ENCODE measurements at places on chromosomes 13 and 19.

DNA sequence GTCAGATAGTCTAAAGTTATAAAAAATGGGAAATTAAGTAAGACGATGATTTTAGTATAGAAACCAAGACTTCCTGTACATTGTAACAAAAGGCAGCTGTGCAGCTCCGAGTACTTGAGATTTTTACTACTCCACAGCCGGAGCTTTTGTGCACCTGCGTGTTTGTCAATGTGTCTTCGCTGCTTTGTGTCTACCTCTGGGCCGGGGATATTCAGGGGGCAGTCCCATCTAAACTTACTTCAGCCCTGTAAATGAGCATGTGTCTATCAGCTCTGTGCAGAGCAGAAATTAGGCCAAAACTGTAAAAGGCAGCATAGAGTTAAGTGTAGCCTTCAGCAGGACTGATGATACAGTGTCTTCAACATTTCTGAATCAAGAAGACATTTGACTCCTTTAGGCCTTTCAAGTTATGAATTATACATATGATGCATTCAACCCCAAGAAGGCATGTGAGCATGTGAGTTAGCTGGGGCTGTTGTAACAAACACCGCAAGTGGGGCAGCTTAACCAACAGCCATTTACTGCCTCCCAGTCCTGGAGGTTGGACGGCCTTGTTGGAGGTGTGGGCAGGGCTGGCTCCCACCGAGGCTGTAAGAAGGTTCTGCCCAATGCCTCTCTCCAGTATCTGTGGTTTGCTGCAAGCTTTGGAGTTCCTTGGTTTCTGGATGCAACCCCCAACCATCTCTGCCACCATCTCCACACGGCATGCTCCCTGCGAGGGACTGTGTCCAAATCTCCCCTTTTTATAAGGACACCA lies 191.0 kb upstream of the IRS2 start:
- no peak for DNase-seq

DNA sequence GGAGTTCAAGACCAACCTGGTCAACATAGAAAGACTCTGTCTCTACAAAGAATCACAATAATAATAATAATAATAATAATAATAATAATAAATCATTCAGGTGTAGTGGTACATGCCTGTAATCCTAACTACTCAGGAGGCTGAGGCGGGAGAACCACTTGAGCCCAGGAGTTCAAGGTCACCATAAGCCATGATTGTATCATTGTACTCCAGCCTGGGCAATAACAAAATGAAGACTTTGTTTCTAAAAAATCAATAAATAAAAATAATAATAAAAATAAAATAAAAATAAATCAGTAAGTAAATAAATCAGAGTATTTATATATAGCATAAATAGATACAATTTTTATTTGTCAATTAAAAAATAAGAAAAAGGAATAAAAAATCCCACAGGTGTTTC lies 1636.4 kb downstream of the SLITRK1 start:
- no peak for DNase-seq

GRCh38 chr19:42176649-42176989 lies 40.9 kb downstream of the DEDD2 start:
- no peak for DNase-seq

DNA sequence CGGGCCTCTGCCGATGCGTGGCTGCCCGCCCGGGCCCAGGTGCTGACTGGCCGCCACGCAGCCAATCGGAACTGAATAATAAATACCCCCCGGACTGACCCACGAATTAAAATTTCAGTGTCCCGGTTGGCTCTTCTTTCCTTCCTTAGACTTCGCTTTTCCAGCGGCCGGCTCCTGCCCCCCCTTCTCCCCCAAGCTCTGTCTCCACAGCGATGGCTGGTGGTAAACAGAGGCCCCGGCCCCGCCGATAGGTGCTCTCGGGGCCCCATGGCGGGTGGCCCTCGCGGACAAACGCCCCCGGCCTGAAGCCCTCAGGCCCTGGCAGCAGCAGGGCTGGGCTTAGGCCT lies 2.6 kb downstream of the ZBTB7A start:
- no peak for DNase-seq

- DNase-seq: peak; percentile 70
Observed at GRCh38 chr19:50835785-50836542, 2.6 kb upstream of the KLK15 start.
